ENCODE measurements at places on chromosomes 7 and 10. TPM values are rescaled to one million over a fixed set of nuclear protein-coding genes. Genes with fewer than 3 reads are reported as not detected.

Gene AKR1C1
- 3.9 TPM for total RNA-seq

Gene DGKI
- total RNA-seq = 0.30 TPM

Gene NUDT13
- total RNA-seq = 2.0 TPM

Gene NUTM2A
- total RNA-seq = 0.48 TPM

Gene TFAM
- total RNA-seq = 77.4 TPM

Gene TMEM213
- 0.11 TPM for total RNA-seq

Gene ZNF487
- 1.4 TPM for total RNA-seq

Gene NUPR2
- not detected for total RNA-seq

Gene RNF32
- 1.3 TPM for total RNA-seq

Gene HOXA4
- total RNA-seq = not detected

Gene PLEKHA1
- total RNA-seq = 34.6 TPM

Gene NPTX2
- total RNA-seq = 17.0 TPM

Gene CYP2C19
- total RNA-seq = 0.09 TPM

Gene RBM20
- total RNA-seq = 0.37 TPM

Gene SPDYE6
- total RNA-seq = not detected
